ENCODE measurements at places on chromosomes 6 and 20. TPM values are rescaled to one million over a fixed set of nuclear protein-coding genes. Genes with fewer than 3 reads are reported as not detected.

DNA sequence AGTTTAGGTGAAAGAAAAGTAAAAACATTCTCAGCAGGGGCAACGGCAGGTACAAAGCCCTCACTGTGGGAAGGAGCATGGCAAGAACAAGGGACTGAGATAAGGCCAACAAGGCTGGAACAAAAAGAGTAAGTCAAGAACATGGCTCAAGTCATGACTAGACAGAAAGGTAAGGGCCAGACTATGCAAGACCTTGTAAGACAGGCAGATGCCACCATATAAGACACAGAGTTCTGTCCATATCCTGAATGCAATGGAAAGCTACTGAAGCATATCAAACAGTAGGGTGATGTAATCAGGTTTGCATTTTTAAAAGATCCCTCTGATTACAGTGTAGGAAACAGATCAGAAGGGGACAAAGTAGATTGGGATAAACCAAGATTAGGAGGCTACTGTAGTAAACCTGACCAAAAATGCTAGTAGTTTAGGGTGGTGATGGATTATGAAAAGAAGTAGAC is 5.5 kb downstream of the REV3L start:
- DNase-seq = no peak

GRCh38 chr6:63997734-63998133 is 362.1 kb downstream of the PHF3 start:
- no peak for DNase-seq

- no peak for DNase-seq
Measured at GRCh38 chr20:49030954-49031619, 15.0 kb upstream of the CSE1L start.

DNA sequence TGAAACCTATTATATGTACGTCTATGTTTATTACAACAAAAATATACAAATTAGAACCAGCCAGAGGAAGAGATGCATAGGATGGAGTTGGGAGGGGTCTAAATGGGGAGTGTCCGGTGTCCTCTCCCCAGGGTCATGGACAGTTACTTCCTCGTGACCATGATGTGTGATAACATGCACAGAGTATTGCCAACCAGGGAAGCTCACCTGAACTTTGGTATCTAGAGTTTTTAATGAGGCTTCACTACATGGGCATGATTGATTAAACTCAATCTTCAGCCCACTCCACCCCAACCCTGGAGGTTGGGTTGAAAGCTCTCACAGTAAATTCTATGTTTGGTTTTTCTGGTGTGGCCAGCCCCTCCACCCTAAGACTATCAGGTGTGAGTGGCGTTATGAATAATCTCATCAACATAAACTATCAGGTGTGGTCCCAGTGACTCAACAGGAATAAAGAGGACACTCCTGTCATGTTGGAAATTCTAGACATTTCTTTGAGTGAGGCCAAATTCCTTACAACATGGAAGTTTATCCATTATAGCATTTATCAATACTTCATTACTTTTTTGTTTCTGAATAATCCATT is 36.4 kb upstream of the FKBP1A start:
- DNase-seq = no peak

ECI2 gene
- total RNA-seq = 45.0 TPM
